Breast epithelium (tissue), 4 donors: ENCODE measurements at places on chromosomes 12 and 14.

DNA sequence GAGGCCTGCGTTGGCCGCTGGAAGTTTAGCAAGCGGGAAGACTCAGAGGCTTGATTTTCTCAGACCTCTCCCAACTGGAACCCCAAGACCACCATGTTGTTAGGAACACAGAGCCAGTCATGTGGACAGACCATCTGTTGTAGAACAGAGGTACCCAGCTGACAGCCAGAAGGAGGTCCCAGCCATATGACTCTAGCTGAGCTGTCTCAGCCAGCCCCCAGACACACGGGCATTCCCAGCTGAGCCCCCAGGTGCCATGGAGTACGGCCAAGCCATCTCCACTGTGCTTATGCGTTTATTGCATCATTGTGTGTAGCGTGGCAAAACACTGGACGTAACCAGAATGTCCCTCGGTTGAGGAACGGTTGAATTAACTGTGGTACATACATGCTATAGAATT, 421.9 kb downstream of the TMEM132D start:
- DNase-seq = no peak

DNA sequence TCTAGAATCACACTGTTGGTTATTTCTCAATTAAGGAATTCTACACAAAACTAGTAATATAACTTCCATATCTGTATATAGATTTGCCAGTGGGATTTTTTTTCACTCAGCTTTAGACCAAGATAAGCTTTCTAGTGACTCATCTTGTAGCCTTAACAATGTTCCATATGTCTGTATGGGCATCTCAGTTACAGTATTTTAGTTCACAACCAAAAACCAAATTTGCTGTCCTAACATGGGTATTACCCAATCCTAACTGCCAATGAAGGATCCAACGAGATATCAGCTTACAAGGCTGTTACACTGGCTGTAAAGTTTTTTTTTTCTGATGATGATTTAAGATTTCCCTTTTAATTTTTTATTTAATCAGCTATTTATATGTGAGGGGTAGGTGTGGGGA, 31.5 kb upstream of the KRR1 start:
- DNase-seq = no peak

GRCh38 chr12:107079172-107080011, 14.0 kb downstream of the CRY1 start:
- no peak for DNase-seq

DNA sequence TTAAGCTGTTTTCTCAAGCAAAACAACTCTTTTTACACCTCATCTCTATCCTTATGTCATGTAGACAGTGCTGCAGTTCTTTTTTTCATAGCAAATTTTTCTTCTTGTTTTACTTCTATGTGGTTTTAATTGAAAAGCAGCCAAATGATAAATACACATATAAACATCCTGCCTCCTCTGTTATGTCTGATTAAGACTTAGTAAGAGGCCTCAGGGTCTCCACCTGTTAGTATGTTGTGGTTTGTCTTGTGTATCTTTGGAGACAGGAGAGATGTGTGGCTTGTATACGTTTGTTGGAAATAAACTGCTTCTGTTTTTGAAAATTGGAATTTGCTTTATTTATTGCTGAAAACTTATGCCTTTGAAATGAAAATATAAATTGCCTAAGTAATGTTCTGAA, 32.0 kb downstream of the PEX5 start:
- DNase-seq = no peak

- DNase-seq = peak; percentile 25
Observed at GRCh38 chr14:99181804-99182520, 90.0 kb downstream of the BCL11B start.

- no peak for DNase-seq
Observed at GRCh38 chr12:45402288-45402687, 186.4 kb downstream of the ANO6 start.

DNA sequence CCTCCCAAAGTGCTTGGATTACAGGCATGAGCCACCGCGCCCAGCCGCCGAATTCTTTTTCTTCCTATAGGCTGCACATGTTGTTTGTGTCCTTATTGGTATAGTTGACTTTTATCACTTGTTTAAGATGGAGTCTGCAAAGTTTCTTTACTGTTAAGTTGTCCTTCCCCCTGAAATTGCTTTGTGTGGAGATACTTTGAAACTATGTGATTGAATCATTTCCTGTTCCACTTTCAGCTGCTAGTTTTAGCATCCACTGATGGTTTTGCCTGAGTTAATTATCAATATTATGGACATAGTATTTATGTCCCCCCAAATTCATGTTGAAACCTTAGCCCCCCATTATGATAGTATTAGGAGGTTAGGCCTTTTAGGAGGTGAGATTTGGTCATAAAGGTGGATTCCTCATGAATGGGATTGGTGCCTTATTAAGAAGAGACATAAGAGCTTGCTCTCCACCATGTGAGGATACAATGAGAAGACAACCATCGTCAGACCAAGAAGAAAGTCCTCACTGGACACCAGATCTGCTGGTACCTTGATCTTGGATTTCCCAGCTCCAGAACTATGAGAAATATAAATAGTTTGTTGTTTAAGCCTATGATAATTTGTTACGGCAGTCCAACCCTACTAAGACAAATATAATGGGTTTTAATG, 34.9 kb downstream of the PPHLN1 start:
- DNase-seq = no peak

- DNase-seq = no peak
Observed at GRCh38 chr12:94754653-94755052, 104.3 kb upstream of the TMCC3 start.

- DNase-seq = no peak
Observed at GRCh38 chr12:31386364-31386777, 60.4 kb upstream of the SINHCAF start.
